ENCODE measurements at places on chromosomes 7 and 10. TPM values are rescaled to one million over a fixed set of nuclear protein-coding genes. Genes with fewer than 3 reads are reported as not detected.

DNA sequence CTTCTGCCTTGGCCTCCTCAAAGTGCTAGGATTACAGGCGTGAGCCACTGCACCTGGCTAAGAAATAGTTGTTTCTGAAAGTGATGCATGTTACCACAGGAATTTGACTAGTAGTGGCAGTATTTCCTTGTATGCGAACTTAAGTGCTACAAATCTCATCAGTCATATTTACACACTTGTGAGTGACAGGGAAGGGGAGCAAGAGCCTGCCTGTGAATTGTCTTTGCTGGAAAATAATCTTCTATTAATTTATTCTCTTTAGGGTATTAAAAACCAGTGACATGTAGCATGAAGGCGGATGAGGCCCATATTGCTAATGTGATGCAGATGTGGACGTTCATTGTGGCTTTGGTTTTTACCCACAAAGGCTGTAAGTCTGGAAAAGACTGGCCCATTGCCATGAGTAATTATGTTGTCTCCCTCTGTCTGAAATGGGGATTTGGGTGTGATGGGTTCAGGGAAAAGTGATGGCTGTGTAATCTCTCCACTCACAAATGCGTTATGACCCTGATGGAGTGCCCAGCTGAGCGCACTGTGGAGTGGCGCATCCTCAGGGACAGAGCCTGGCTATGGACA, 97.6 kb downstream of the CCNY start:
- no peak for DNase-seq

ACHE gene
- total RNA-seq = 0.15 TPM

- DNase-seq = no peak
These were observed 10.7 kb downstream of the SEMA3D start for GRCh38 chr7:85176197-85176596.

- no peak for DNase-seq
These were observed 117.0 kb upstream of the STK17A start for GRCh38 chr7:43465581-43466554.

TYW1 gene
- 20.1 TPM for total RNA-seq
